ENCODE measurements at places on chromosomes 6 and 20.

GRCh38 chr6:11761744-11762620 lies 16.6 kb downstream of the ADTRP start:
- no peak for DNase-seq

DNA sequence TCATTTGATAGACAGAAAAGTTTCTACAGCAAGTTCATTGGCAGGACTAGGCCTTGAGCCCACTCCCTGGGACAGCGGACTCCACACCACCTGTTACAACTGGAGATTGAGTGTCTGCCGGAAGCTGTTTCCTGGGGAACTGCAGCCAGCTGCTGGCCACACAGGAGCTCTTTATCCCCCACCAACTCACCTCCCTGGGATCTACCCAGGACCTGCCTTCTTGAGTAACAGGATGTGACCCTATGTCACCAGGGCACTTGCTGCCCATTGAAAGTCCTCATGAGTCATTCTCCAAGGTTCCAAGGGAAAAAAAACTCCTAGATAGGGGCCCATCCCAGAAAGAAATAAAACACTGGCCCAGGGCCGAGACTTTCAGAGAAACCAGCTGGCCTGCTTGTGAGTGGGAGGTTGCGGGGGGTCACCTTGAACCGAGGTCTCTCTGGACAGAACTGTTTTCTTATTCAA lies 37.4 kb upstream of the SLC9A8 start:
- DNase-seq = no peak

- no peak for DNase-seq
These were observed 216.2 kb upstream of the PRDM1 start for GRCh38 chr6:105869835-105870440.

DNA sequence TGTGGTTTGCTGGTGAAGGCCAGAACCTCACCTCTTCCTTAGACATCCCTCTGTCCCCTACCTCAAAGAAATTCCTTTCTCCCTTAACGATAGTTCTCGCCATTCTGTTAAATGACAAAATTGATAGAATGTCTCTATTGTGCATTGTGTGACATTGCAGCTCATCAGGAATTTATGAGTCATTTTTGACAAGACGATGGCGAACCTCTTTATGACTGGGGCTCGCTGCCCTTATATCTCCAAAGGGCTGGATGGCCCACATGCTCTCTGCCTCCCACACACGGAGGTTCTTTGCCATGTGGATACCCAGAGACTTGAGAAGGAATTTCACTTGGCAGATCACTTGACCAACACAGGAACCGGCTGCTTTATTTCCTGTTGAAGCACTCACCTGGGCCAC lies 66.8 kb upstream of the RPS6KA2 start:
- no peak for DNase-seq

DNA sequence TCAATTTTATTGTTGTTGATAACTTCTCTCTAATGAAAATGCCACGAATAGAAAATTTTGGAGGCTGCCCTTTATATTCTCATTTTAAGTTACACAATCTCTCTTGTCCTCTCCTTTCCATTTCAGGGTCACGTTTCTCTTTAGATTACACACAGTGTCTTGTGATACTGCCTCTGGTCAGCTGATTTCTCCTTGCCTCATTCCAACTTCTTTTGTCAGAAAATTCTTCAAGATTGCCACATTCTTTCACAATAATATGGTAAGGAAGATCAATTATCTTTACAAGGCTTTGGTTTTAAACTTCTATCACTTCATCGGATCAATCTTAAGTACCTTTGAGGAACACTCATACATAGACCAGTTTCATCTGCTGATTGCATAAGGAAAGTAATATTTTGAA lies 370.3 kb downstream of the RFPL4B start:
- no peak for DNase-seq

DNA sequence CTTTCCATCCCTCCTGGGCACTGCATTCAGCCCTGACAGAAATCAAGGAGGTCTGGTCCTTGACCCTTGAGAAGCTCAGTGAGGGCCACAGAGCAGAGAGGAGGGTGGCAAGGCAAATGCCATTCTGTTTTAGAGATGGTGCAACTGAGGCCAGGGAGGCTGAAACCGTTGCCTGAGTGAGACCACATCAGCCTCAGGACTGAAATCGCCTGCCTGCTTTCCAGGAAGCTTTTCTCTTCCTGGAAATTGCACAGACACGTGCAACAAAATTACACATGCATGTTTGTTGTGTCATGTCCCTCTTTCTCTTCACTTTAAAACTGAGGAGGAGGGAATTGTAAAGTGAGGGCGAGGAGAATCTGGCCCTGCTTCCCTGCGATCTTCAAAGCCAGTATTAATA lies 113.7 kb upstream of the PDE10A start:
- no peak for DNase-seq

GRCh38 chr6:129188795-129189194 lies 305.9 kb downstream of the LAMA2 start:
- no peak for DNase-seq

DNA sequence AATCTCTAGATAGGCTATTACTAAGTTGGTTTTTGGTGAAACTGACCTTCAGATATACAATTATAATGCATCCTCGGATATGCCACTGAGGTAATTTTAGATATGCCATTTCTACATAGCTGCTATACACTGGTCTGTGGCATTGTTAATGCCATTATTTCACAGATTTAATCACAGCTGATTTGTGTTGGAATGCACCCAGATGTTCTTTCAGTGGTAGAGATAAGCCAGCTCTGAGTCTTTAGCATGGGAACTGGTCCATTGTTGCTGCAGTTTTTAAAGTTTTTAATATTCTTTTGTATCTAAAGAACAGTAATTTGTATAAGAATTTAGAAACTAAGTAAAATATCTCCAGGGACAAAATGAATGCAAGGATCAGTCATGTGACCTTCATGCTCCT lies 6.8 kb downstream of the TMX4 start:
- DNase-seq = no peak

- DNase-seq = no peak
These were observed 31.3 kb upstream of the ADGRF1 start for GRCh38 chr6:47073125-47074110.

- DNase-seq = no peak
These were observed 50.8 kb upstream of the NRN1 start for GRCh38 chr6:6057442-6058053.

GRCh38 chr20:53338716-53339115 lies 254.9 kb downstream of the ZNF217 start:
- no peak for DNase-seq

DNA sequence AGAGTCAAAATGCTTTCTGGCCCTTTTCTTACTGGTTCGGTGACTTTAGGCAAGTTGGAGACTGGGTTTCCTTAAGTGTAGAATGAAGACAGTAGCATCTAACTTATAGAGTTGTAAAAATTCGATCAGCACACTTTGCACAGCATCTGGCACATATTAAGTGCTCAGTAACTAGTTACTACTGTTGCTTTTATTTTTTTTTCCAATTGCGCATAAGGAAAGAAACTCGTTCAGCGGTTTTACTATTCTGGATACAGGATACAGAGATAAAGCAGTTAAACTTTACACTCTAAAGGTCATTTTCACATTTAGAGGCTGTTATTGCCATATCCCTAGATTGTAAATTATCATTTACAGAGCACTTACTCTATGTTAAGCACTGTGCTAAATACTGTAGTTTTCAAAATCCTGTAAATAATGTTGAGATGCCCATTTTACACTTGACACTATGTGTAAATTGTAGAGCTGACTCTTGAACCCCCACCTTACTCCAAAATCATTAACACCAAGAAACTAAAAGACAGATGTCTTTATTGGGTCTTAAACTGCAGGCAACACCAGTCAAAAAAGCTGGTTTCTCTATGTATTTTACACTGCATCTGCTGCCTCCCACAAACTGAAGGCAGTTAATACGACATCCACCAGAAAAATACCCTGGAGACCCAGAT lies 886 bp downstream of the ROMO1 start:
- no peak for DNase-seq

GRCh38 chr6:156719395-156719719 lies 57.8 kb upstream of the ARID1B start:
- DNase-seq = no peak

DNA sequence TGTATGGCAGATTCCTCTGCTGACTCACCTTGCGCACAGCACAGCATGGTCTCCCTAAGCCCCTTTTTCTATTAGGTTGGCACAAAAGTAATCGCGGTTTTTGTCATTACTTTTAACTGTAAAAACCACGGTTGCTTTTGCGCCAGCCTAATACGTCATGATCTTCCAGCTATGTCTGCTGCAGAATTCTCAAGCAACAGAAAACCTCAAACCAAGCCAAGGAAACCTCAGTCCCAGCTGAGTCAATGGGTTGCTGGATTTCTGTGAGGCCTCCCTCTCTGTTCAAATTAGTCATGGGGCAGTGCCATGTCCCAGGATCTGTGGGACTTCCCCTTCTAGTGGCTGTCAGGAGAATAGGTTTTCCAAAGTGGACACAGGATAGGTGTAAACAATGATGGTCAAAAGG lies 15.7 kb upstream of the ENPP1 start:
- no peak for DNase-seq

DNA sequence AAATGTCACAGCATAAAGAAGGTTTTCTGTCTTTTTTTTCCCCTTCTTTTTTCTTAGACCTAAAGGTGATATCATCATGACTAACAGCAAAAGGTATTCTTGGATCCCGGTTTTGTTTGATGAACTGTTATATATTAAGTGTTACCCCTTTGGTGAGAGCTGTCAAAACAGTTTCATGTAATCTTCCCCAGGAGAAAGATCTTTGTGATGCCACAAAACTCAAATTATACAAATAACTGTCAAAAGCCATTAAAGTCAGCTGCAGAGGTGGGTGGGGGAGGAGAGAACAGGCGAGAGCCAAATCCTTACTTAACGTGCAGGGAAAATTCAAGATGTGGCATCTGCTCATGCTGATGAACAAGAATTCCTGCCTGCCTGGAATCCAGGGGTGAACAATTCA lies 258.2 kb downstream of the BMP7 start:
- no peak for DNase-seq

DNA sequence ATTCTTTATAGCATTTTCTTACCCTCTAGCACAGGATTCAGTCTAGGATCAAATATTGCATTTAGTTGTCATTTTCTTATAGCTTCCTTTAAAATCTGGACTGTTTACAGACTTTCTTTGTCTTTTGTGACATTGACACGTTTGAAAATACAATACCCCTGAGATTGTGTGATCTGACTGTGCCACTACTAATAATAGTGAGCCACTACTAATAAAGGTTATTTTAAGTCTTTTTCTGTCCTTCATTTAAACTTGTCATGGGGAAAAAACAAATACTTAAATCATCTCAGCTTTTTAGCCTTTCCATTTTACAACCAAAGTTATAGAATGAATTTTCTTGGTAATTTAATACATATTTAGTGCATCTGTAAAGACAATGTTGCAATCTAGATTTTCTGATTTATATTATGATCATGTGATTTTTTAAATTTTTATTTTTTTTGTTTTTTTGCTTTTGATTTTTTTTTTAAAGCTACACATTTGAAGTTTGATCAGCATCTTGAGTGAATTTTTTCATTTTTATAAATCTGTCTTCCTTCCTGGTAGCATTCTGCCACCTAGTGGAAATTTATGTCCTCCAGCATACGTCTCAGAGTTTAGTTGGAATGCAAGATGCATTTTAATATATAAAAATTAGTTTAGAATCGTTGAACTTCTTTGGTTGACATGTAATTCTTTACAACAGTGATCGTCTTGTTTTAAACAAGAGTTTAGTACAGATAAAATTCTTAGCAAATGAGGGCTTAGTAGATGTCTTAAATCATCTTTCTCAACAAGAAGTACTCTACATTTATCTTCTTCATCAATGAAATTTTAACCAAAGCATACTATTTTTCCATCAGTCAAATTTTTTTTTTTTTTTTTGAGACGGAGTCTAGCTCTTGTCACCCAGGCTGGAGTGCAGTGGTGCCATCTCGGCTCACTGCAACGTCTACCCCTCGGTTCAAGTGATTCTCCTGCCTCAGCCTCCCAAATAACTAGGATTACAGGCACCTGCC lies 119.4 kb downstream of the NCOA3 start:
- no peak for DNase-seq

DNA sequence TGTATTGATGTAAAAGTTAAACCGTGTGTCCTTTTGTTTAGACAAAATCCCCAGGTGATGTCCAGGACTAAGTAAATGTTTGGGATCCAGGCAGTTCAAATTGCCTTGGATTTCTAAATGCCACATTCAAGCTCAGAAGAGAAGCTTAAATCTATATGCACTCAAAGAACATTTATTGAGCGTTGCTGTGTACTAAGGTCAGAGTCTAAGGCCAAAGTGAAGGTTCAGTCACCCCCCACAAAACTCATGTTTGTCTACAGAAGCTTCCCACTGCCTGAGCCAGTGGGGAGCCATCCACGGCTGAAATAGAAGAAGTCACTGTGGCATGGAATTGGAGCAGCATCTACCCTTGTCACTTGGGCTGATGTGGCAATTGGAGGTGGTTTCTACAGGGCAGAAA lies 70.7 kb upstream of the INSM1 start:
- DNase-seq = no peak

DNA sequence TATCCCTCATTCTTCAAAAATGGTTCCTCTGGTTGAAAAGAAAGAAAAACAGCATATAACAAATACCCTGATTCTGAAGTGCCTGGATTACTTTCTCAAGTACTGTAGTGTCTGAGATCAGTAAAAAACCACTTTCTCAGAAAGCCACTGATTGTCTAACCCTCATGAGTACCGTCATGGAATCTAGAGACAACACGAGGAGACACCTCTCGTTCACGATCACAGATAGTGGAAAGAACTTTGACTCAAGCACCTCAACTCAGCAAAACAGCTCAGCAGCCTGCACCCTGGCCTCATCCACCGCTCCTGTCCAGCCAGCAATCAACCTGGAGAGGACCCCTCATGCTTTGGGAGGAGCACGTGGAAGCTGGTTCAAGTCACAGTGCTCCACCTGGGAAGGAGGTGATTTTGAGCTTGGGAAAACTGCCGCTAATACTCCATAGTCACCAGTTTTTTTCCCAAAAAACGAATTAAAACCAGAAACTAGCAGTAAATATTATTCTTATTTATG lies 1.0 kb downstream of the SCML4 start:
- DNase-seq = peak; percentile 33

- no peak for DNase-seq
These were observed 120.2 kb upstream of the MARCKS start for GRCh38 chr6:113736978-113737377.

DNA sequence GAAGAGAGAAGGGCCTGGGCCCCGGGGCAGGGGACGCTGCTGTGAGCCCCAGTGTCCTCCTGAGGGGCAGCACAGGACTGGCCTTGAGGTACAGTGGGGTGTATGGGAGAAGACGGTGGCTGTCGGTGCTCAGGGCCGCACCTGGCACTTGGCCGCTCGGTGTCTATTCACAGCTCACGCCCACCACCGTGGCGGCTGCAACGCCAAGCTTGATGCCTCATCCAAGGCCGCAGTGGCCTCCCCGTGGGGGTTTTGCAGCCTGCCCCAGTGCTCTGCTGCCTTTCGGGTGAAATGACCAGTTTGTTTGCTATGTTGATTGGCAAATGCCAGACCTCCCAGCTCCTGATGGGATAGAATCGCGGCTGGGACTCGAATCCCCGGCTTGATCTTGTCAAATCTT lies 79.5 kb upstream of the SLCO4A1 start:
- no peak for DNase-seq

- DNase-seq = no peak
These were observed 60.9 kb downstream of the RPRD1B start for GRCh38 chr20:38094373-38094891.

GRCh38 chr6:12865117-12865516 lies 148.6 kb downstream of the PHACTR1 start:
- DNase-seq = no peak

GRCh38 chr6:36128073-36128472 lies 2.2 kb upstream of the MAPK13 start:
- DNase-seq = no peak

- DNase-seq = no peak
These were observed 53.6 kb upstream of the TTPAL start for GRCh38 chr20:44422083-44422482.
